ENCODE measurements at places on chromosomes 5 and 9.

DNA sequence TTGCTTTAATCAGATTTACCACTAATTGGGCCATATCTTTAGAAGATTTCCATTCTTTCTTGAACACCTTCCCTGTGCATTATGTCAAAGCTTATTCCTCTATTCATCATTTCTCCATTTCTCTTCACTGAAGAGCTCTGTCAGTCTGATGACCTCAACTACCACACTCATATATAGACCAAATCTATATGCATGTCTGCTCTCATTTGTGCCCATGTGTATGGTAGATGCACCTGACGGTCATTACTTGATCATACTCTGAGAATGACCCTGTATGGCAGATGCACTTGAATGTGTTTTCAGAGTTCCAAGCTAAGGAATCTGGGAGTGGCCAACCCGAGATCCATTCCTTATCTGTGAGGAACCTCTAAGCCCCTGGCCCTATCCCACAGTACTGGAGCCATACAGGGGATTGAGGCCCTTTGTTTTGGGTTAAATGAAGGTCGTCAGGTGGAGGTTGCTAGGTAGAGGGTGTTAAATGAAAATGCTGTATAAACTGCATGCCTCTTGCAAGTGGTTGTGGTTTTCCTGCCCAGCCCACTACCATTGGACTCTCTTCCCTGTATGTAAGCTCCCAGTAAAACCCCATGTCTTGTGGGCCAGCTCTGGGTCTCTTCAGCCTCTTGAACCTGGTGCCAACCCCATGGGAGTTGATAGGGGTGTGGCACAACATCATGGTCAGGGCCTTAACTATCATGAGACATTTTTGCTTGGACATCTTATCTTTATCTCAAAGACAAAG lies 229.5 kb downstream of the KIAA0825 start:
- DNase-seq = no peak

DNA sequence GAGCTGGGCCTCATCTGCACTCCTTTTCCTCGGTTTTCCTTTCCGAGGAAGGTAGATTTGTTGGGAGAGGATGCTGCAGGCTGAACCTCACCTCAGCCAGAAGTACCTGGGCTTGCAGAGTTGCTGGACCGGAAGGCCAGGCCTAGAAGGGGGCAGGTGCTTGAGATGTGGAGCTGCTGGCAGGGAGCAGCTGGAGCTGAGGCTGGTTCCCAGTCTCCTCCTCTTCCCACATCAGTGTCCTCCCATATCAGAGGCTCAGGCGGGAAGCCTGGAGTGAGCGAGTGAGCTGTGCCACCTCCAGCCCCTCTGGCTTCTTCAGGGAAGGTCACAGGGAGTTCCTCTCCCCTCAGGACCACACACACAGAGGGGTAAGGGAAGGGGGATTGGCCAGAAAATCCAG lies 259.4 kb downstream of the GADD45G start:
- no peak for DNase-seq

DNA sequence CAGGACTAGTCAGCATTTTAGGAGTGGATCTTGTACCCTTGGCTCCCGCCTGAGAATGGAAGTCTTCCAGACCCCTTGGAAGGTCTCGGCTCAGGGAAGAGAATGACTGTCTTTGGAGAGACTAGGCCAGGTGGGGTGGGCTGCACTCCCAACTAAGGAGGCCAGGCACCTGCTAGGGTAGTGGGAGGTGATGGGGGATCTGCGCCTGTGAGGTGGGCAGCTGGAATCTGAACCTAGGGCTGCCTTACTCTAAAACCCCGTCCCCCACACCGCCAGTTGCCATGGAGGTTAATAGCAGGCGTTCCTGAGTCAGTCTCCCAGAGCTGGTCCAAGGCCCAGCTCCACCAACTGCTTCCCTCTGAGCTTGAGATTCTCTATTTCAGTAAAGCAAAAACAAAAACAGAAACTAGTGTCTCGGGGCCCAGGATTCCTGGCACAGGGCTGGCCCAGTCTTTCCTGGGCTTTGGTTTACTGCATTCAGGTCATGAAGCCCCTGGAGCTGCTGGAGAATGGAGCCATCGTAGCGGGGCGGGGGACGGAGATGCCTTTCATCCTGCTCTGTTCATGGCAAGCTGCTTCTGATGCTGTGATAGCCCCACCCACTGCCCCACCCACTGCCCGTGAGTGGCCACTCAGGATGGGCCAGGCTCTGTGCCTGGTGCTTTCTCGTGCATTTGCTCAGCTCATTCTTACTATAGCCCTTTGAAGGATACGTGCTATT lies 57.5 kb downstream of the DAB2IP start:
- no peak for DNase-seq

DNA sequence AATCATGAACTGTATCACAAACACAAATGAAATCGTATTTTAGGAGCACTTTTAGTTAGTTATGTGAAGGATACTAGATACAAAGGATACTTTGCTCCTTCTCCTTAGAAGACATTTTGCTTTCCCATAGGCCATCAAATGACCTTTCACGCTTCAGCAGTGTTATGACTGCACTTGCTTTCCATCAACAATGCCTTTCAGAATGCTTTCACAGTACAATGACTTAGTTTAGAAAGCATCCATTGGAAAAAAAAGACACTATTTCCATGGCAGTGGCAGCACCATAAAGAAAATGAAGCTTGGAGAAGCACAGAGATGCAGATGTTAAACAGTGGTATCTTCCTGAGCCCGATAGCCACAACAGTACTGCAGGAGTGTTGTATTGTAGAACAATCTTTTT lies 203.9 kb downstream of the PCSK1 start:
- DNase-seq = no peak

- DNase-seq = peak; percentile 70
These were observed 522.9 kb downstream of the CCDC171 start for GRCh38 chr9:16075696-16076095.

- DNase-seq = no peak
These were observed 315.9 kb upstream of the PCSK5 start for GRCh38 chr9:75574569-75574968.

GRCh38 chr9:124660341-124660801 lies 110.7 kb downstream of the NR6A1 start:
- DNase-seq = peak; percentile 75

GRCh38 chr9:14428781-14429230 lies 114.9 kb upstream of the NFIB start:
- peak; percentile 64 for DNase-seq

DNA sequence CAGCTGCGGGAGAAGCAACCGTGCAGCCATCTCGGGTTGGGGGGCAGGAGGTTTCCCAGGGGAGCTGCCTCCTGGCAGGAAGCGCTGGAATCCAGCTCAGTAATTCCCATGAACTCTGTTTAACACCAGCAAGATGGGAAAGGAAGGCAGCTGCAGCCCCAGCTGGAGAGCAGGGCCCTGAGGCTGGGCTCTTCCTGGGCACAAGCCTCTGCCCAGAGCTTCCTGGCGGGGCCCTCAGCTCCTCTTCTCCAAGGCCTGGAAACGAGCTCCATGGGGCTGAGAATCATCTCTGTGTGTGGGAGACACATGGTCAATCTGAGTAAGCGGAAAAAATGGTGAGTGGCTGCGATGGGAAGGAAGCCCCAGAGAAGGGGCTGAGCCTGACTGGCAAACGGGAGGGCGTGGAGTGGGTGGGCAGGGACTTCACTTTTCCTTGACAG lies 6.3 kb downstream of the MRPL36 start:
- DNase-seq = peak; percentile 34

- no peak for DNase-seq
These were observed 166.7 kb upstream of the ELL2 start for GRCh38 chr5:96128204-96128864.

DNA sequence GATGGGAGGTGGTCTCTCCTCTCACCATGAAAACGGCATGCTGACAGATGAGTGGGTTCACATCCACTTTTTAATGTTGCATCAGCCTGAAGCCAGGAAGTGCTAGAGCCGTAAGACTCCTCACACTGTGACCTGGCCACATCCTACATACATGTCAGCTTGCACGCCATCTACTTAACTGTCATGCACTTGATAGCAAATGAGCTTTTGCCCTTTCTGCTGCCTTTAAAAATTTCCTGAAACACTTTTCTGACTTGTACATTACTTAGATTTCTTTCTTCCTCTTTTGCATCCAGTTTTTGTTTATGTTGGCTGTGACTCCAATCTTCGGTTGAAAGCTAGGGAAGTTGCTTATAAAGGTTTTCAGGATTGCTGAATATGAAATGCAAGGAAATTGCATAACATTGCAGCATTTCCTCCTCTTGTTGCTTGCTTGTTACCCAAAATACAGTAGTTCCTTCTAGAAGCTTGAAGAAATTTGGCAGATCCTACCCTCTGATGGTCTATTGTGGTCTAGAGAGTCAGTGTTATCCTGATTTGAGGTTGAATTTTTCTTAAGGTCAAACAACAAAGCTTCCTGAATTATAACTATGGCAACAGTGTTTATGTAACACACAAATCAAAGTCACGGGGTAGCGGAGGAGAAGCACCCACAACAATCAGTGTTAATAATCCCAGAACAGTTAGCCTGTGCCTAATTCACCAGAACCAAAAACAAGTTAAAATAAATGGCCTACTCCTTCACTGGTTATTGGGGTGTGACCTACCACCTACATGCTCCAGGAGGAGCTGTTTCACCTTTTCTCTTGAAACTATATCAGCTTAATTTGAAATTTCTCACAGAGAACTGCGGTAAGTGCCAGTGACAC lies 232.5 kb downstream of the ARHGAP26 start:
- DNase-seq = peak; percentile 89

DNA sequence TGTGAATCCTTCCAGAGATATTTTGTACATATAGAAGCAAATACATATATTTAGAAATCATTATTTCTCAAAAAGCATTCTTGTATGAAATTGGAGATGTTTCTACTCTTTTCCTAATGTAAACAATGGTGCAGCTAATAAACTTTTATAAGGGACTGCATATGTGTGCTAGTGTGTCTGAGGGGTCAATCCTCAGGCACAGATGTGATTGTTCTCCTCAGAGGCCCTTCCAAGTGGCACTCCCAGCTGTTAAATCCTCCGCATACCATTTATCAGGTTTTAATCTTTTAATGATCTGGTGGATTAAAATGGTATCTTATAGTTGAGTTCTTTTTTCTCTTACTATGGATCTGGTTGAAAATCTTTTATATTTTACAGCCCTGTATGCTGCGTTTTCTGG lies 5.6 kb upstream of the OMD start:
- no peak for DNase-seq

DNA sequence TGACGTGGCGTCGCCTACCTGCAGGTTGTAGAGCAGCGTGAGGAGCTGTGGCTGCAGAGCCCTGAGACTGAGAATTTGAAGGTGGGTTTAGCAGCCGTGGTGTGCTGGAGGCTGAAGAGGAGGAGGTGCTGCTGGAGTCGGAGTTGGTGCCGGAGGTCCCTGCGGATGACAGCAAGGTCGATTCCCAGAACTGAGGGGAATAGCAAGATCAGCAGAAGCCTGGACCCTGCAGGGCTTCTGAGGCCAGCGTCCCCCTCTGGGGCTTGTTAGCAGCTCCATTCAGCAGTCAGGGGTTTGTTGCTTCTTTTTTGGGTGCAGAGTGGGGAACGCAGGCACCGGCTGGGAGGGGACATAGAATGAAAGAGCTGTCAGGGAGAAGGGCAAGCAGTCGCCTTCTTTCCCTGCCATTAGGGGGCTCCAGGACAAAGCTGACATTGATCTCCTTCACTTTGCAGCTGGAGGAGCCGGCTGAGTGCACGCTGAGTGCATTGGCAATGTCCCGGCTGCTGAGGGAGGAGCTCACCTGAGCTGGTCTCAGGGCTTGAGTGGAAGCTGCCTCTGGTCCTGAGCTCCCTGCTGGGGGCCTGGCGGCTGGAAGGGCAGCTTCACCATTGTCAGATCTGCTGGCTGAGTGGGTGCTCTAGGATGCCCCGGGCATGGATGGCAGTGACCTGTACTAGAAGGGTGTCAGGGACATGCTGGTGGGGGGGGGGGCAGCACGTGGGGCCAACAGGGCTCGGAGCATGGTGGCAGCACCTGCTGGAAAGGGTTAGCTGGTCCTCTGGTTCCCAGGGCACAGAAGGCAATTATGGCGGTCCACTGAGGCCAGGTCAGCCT lies 20.8 kb downstream of the OBP2B start:
- no peak for DNase-seq

GRCh38 chr5:158718738-158719505 lies 380.8 kb downstream of the EBF1 start:
- DNase-seq = peak; percentile 68

GRCh38 chr5:39717176-39717897 lies 292.6 kb upstream of the DAB2 start:
- DNase-seq = peak; percentile 53

DNA sequence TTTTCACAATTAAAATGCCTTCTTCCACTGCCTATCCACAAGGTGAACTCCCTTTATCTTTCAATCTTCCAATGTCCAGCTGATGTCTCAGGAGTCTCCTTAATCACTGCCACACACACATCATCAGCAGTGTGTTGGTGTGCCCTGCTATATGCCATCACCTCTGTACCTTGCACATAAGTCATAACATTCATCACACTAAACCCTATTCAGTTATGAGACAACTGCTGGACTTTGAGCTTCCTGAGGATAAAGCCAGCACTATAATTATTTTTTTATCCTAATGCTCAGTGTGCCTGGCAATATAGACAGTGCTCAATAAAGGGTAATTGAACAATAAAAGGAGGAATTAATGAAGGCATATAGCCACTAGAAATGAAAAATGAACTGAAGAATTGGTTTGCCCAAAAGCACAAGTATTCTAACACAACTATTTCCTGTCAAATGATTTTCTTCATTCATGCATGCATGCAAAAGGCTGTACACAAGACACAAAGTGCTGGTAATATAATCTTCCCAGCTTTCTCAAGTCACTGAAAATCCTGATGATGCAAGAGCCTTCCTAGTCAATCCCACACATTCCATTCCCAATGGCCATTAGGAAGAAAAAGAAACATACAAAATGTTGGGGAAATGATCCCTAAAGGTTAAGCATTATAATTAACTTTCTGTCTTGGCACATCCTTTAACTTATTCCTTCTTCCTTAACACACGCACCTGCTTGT lies 32.4 kb downstream of the LPAR1 start:
- peak; percentile 41 for DNase-seq

DNA sequence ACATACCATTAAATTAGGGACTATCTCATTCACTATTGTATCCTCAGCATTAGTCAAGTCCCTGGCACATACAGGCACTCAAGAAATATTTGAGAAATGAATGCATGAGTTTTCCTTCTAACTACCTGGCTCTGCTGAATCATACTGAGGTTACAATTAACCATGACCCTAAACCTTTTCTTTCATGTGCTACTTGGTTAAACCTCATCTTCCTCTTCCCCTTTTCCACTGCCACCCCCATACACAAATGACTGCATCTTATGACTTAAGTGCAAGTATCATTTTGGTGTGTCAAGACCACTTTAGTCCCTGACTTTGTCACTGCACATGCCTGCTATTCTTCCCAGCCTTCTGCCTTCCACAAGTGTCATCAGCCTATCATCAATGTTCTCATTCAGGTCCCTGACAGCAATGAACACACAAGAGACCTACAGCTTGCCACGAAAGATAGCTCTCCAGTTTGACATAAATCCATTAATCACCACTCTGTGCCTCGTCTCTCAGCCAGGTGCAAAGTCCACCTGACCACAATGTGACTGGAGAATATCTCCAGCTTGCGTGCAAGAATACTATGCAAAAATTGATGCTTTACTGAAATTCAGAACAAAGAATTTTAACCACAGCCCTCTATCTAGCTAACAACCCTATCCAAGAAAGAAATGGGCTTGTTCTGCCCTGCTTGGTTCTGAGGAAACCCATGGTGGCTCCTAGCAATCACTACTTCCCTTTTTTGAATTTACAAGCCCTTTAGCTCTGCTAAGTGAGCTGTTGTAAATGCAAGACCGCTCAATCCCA lies 74.5 kb downstream of the MAPKAP1 start:
- peak; percentile 34 for DNase-seq

GRCh38 chr5:51391175-51391574 lies 7.9 kb downstream of the ISL1 start:
- DNase-seq = no peak

Measured in fibroblast of skin of abdomen (primary cell).